Stimulated activated CD8-positive, alpha-beta memory T cell treated with anti-CD3 and anti-CD28 coated beads, Interleukin-2, amount 100 ng/mL, for 1 hour (primary cell): ENCODE measurements at places on chromosomes 16 and 17.

DNA sequence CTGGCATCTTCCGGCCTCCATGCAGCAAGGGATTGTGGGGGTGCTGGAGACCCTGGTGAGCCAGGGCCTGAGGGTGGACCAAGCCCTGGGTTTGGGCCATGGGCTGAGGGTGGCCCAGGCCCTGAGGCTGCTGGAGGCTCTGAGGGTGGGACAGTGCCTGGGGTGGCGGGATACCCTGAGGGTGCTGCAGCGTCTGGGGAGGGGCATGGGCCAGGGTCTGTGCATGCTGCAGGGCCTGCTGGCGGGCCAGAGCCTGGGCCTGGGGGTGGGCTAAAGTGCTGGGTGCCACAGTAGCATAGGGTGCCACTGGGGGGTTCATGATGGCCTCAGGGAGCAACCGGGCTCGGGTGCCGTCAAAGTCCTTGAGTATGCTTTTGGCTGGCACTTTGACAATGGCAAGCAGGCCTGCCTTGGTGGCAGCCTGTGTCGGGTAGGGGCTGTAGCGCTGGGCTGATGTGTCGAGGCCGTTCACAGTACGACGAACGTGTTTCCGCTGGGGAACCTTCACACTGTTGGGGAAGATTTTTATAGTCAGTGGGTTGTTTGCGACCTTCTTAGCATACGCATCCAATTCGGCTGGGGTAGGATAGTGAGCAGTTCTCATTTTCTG is 15.6 kb downstream of the TRAF4 start:
- DNase-seq: no peak

GRCh38 chr17:55726440-55726839 is 3.8 kb upstream of the TMEM100 start:
- DNase-seq: no peak

DNA sequence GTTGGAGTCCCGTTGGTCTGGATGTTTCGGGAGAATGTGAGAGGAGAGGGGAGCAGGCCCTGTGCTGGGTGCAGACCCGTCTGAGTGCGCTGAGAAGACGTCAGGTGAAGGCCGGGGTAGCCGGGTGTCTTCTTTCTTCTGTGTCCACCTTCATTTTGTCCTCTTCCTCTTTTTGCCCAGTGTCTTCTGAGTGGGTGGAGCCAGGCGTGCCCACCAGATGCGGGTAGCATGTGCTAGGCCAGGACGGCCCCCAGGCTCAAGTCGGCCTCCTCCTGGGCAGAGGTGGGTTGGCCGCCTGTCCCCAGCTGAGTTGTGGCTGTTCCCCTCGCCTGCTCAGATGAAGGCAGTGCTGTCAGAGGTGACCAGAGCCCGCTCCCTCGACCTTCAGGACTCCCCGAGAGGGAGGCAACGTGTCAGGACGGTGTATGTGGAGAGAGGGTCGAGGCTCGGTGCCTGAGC is 3.5 kb downstream of the METRNL start:
- no peak for DNase-seq

DNA sequence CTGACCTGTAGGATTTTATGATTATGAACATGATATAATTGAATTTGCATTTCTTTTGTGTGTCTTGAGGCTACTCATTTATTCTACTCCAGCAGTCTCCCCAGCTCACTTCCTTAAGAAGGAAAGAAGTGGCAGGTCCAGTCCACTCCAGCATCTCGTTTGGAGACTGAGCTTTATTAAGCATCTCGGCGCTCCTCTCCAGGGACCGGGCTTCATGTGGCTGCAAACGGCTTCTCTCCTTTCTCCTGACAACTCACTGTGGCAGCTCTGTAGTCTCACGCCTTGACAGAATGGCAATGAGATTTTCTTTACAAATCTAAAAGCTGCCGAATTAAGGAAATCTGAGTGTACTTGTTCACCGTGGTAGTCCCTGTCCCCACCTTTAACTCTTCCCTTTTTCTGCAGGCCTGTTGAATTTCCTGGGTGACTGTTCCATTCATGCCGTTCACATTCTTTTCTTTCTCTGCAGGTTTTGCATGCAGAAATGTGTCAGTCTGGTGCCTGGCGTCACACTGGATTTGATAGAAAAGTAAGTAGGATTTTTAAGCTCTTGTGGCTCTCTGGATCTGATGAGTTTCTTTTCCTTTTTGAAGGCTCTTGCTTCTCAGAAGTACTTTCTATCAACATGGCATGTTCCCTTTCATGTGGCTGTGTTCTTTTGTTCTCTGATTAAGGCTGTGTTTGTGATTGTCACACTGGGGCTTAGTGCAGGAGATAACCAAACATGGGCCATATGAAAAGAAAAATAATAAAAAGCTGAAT is 200.5 kb upstream of the CHMP6 start:
- no peak for DNase-seq

DNA sequence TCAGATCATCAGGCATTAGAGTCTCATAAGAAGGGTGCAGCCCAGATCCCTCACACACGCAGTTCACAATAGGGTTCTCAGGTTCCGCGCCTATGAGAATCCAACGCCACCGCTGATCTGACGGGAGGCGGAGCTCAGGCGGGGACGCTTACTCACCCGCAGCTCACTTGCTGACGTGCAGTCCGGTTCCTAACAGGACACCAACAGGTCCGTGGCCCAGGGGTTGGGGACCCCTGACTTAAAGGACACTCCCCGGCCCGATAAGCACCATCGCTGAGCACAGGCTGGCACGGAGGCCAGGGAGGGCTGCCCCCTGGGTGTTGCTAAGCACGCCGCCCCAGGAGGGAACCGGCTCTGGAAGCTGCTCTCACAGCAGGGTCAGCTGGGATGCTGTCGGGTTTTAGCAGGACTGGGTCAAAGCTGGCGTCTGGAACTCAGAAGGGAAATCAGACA is 30.1 kb upstream of the BAHCC1 start:
- no peak for DNase-seq

- DNase-seq: no peak
Measured at GRCh38 chr17:17055286-17056155, 13.3 kb downstream of the MPRIP start.

- DNase-seq: no peak
Measured at GRCh38 chr16:56675685-56676210, 6.1 kb downstream of the MT1H start.

DNA sequence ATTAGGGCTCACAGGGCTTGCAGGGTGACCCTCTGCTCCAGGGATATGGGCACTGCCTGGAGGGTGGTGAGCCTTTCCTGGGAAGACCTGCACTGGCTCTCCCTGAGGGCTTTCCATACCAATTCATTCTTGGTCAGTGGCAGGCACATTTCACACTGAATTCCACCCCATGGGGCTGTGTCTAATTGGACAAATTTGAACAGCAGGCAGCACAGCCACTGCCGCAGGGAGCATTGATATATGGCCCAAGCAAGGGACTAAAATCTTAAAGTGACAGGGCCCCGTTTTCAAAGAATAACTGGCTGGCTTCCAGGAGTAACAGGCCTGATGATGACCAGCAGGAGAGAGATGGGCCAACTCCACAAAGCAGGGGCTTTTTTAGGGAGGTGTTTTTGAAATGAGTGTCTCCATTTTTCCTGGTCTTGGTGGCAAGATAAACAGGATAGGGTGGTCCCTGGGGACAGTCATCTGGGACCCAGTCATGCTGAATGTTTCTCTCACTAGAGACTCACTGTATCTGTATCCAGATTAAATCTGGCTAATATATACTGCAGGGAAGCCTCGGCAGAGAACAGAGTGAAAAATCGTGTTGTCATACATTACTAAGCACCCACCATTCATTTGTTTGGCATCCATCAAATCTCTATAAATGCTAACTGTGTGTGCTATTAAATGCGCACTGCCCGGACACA is 74.1 kb upstream of the TBX2 start:
- DNase-seq: no peak

DNA sequence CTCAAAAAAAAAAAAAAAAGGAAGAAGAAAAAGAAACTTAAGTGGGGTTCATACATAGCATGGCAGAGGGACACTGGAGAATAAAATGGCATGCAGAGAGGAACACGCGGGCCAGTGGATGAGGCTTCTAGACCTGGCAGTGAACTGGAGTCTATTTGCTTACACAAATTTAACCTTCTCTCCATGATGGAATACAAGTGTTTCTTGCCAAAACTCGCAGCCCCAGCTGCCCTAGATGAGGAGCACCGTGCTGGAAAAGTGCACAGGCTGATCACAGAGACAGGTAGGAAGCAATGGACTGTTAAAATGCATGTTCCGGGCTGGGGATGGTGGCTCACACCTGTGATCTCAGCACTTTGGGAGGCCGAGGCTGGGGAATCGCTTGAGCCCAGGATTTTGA is 9.3 kb downstream of the SSTR2 start:
- DNase-seq: no peak

DNA sequence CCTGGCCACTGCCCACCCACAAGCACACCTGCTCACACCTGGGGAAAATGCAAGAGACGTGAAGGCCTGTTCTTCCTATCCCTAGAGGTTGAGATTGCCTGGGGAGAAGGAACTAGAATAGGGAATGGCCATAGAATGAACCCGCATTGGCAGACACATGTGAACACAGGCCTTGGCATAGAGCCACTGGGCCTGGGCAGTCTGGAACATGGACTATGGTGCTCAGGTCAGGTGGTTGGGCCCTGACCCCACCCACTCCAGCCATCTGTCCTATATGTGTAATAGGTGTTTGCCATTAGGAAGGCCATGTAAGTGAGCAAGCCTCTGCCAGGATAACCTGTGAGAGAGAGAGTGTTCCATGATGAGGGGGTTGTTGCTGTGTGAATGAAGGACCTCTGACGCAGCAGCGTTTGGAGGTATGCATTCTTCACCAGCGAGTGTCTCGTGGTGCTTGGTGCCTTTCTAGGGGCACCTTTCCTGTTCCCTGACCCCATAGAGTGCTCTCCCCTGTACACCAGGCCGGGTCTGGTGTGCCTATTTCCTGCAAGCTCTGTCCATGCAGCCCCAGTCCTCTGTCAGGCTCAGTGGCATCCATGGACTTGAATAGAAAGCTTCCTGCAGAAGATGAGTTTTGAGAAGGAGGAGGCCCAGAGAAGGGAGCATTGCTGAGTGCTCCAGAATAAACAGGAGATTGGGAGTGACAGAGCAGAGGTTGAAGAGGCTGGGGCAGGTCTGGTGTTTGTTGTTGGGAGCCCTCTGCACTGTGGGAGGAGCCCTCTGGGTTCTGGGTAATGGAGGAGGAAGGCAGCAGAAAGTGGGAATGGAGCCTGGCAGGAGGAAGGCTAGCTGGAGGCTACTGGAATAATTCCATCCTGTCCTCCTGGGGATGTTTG is 15.6 kb downstream of the CTRL start:
- DNase-seq: no peak

- no peak for DNase-seq
Measured at GRCh38 chr16:56632156-56632847, at the start of gene MT1M. Gene MT1M (plus strand): TSS chr16:56632659. CDS start chr16:56632732, 73 bp downstream.

DNA sequence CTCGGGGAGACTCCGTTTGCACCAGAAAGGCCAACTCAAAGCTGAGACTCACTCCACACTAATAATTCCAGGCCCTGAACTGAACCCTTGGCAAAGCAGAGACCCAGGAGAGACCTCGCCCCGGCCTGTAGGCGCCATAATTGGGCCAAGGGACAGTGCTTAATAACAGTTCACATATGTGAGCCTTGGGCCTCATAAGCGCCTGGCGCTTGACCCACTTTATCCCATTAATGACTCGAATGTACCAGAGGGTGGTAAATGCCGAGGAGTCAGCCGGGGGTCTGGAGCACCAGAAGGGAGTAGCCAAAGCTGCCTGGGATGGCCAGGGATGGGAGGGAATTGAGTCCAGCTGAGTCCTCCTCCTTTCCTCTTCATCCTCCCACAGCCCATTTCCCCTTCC is 24.6 kb downstream of the SLC6A4 start:
- DNase-seq: no peak

DNA sequence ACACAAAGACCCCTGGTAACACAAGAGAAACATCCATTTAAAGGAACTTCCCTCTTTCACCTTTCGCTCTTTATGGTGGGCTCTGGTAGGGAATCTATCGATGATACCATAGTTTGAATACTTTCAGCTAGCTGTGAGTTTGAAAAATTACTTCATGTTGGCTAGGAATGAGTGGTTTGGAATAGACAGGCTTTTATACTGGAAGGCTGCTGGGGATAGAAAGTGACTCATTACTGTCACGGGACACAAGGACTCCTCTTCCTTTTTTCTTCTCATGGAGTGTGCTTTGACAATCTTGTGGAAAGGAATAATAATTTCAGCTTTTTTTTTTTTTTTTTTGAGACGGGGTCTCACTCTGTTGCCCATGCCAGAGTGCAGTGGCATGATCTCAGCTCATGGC is 76.9 kb downstream of the CYB561 start:
- no peak for DNase-seq

GRCh38 chr17:38656959-38657823 is 17.6 kb downstream of the EPOP start:
- DNase-seq: no peak

DNA sequence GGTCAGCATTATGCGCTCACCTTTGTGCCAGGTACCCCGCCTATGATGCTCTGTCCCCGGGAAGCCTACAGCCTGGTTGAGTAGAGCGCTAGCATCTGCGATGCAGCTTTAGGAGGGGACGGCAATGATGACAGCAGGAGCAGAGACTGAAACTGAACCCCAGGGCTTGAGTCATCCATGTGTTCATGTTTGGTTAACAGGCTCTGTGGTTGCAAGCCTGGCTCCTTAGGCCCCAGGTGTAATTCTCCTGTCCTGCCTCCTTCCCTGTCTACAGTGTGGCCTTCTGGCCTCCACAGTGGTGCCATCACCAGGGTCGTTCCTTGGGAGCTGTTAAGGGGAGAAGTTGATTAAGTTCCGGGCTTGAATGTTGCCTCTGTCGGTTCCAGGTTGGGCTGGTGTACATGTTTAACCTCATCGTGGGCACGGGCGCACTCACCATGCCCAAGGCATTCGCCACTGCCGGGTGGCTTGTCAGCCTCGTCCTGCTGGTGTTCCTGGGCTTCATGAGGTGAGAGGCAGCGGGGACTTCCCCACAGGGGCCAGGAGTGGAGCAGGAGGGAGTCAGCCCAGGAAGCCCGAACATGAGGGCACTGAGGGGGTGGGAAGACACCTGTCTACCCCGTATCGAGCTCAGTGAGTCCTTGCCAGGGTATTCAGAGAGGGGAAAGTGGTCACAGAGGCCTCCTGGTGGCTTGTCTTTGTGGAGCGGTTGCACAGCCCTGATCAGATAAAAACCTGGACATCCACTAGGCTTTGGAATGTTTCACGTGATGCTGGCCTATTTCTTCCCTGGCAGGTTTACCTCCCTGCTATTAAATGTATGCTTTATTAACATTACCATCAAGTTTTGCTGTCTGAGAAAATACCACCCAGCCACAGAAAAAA is 9.2 kb upstream of the NAT9 start:
- no peak for DNase-seq
